Stimulated activated naive B cell treated with anti-CD40 and anti-IgM and Interleukin-4, amounts not matched to agents 10 μg/mL and 1 μg/mL and 100 μg/mL, for 72 hours (primary cell): ENCODE measurements at places on chromosomes 4 and X.
A peak's percentile ranks its signal among the peaks of the same experiment; 100 is the strongest.

- no peak for DNase-seq
Observed at GRCh38 chr4:151563194-151563593, 154.2 kb downstream of the FHIP1A start.

- no peak for DNase-seq
Observed at GRCh38 chrX:150864127-150864526, 34.3 kb downstream of the CD99L2 start.

- DNase-seq, result no peak
Observed at GRCh38 chr4:14867847-14868246, 134.4 kb upstream of the CPEB2 start.

DNA sequence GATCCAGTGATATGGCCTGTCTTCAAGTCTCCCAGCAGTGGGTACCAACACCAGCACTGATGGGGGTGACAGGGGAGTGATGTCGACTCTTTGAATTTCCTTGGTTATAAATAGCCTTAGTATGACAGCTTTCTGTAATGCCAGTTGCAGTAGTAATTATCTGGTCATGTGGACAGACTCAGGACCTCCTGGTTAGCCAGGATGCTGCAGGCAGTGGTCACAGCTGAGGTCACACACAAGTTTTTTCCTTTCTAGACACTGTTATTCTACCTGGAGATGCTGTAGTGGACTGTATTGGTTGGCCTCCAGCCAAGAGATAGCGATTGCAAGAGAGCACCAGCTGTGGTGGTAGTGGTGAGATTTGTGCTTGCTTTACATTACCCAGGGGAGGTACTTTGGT lies 63.6 kb downstream of the UPRT start:
- DNase-seq, result no peak

- no peak for DNase-seq
Observed at GRCh38 chrX:20129547-20129946, 12.1 kb downstream of the EIF1AX start.

DNA sequence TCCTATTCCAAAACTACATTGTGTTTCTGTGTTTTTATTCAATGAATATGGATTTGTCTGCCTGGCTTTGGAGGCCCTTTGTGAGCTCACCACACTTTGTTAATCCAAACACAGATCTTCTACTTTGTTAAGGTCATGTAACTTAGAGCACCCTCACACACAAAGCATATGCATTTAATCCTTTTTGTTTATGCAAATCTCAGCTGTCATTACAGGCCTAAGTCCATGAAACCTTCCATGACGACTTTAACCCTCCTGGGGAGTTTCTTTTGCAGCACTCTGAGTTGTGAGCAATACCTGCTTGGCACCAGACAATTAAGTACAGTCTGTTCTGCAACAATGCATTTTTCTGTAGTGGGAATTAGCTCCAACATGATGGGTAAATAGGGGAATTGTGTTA lies 14.9 kb downstream of the CCSER1 start:
- no peak for DNase-seq

GRCh38 chr4:23774909-23775308 lies 114.9 kb downstream of the PPARGC1A start:
- no peak for DNase-seq

GRCh38 chr4:2811830-2812611 lies 19.1 kb downstream of the SH3BP2 start:
- peak; percentile 64 for DNase-seq

- no peak for DNase-seq
Observed at GRCh38 chr4:71732066-71732465, 51.8 kb downstream of the GC start.

DNA sequence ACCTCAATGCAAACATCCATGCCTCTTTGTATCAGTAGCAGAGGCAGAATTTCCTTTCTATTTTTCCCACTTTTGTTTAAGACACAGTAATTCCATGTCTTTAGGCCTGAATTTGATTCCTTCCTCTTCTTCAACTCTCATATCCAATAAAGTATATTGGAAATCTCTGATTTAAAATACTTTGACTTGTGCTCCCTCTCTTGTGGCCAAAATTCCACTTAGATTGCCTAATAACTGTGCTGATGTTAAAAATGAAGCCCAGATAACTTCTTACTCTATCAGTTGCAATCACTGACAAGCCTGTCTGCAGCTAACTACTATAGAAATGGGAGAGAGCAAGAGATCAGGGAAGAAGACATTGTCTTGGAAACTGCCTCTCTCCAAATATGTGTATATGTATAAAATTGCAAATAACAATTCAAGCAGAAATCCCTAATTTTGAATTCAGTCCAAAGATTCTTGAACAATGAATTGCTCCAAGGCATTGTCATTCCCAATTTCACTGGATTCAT lies 163.5 kb upstream of the SPIN4 start:
- no peak for DNase-seq

GRCh38 chrX:108312957-108313356 lies 125.3 kb downstream of the COL4A6 start:
- DNase-seq, result no peak

DNA sequence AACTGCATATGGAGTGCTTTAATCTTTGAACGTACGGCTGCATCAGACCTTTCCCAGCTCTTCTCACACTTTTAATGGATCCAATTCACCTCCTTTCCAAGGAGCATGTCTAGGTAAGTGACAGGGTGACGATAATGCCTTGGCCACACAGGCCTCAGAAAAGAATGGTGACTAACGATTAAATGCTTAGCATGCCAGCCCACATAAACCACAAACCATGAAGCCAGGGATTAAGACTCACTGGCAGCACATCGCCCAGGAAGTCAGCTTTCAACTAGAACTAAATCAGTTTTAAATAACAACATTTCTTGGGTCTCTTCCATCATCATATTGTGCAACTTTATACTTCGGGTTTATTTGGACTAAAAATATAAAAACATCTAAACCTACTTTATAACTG lies 28.7 kb downstream of the INPP4B start:
- no peak for DNase-seq

DNA sequence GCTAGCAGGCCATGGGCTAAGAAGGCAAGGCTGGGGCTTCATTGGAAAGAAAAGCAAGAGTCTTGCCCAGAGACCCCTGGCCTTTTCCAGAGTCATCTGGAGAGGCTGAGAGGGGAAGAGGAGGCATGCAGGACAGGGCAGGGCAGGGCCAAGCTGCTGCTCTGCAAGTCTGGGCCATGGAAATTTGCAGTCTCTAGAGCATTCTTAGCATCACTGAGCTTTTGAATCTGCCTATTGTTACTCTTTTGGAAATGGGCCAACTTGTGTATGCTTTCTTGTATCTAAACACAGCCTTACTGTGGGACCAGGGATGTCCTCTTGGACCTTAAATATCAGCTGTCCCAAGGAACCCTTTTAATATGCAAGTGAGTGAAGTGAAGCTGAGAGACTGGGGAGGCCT lies 560.5 kb downstream of the MID1IP1 start:
- no peak for DNase-seq

DNA sequence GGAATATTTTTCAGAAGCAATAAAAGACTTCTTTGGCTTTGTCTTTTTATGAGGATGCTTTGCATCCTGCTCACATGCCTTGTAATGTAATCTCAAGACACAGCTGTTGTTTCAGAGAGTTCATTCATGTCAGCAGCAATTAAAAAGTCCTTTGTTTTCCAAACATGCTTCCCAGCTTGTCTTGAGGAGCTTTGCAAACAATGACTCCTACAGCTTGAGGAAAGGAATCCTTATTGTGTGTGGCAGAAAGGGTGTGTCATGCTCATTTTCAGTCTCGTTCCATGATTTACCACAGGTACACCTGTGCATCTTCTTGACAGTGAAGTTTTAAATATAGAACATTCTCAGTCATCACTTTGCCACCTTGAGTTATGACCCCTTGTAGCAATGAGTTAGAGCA lies 139.2 kb upstream of the AADAT start:
- DNase-seq, result no peak

DNA sequence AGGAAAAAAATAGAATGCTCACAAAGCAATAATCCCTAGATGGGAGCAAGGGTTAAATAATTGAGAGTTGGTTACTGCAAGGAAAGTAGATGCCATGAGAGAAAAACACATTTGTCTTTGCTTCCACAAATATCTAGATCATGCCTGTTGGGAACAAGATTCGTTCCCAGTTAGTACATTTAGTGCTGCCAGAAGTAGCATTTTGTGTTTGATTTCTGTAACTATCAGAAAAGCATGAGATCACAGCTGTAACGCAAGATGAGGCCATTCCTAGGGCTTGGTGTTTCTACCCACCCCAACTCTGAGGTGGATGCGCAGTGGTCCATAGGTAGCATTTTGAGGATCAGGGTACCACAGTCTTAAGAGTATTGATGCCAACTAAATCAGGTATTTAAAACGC lies 20.4 kb upstream of the PDK3 start:
- no peak for DNase-seq

GRCh38 chrX:16807976-16808542 lies 21.8 kb downstream of the TXLNG start:
- no peak for DNase-seq

GRCh38 chr4:54189140-54189539 lies 40.0 kb upstream of the PDGFRA start:
- no peak for DNase-seq

GRCh38 chr4:150896497-150896896 lies 118.6 kb downstream of the LRBA start:
- DNase-seq, result no peak

DNA sequence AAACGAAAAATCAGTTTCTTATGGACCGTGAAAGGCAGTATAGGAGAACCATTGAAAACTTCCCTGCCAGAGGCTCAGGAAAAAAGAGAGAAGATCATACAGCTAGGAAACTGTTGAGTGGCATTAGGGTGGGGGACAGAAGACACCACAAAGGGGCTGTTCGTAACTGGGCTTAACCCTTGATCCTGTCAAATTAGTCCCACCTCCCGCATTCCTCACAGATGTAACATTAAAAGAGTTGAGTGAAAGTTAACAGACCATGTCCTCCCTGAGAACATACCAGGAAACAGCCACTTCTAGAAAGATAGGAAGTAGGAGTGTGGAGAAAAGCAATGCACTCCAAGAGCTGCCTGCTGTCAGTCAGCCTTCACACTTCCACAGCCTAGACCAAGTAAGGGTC lies 8.7 kb downstream of the SHROOM4 start:
- no peak for DNase-seq

DNA sequence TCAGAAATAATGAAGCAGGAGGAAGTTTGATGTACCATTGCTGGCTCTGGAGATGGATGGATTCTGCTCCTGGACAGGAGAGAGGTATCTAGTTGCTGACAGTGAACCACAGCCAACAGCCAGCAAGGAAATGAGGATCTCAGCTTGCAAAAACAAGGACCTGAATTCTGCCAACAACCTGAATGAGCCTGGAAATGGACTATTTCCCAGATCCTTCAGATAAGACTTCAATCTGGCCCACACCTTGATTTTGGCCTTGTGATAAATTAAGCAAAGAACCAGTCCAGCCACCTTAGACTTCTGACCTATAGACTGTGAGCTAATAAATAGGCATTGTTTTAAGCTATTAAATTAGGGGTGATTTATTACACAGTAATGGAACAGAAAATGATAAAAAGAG lies 220.3 kb downstream of the ADAMTS3 start:
- DNase-seq, result no peak

DNA sequence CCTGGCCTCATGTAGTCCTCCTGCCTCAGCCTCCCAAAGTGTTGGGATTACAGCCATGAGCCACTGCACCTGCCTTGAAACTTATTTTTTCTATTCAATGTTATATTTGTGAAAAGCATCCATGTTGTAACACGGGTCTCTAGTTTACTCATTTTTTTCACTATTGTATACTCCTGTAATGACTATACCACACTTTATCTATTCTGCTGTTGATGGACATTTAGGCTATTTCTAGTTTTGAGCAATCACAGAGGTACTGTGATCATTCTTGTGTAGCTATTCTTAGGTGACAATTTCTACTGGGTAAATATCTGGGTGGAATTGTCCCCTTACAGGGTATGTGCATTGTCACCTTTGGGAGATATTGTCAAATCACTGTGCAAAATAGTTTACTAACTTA lies 3.6 kb downstream of the DRP2 start:
- no peak for DNase-seq

GRCh38 chr4:8472689-8473197 lies 32.2 kb downstream of the TRMT44 start:
- no peak for DNase-seq

DNA sequence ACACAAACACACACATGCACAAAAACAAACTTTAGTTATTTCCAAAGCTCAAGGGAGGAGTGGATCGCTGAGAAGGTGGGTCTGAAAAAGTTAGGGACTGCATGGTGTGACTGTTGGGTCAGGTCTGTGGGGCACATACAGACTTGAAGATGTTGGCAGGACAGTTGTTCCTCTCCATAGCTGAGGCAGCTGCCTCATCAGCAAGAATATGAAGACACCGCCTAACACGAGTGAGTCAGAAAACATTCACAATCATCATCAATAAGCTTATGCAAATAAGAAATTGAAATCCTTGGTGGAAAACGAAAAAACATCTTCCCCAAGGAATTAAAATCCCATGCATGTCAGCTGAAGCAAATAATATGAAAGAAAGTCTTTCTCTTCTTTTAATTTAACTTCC lies 148.0 kb downstream of the COL25A1 start:
- no peak for DNase-seq

- DNase-seq, result no peak
Observed at GRCh38 chr4:152352622-152353116, 183.2 kb downstream of the FBXW7 start.

DNA sequence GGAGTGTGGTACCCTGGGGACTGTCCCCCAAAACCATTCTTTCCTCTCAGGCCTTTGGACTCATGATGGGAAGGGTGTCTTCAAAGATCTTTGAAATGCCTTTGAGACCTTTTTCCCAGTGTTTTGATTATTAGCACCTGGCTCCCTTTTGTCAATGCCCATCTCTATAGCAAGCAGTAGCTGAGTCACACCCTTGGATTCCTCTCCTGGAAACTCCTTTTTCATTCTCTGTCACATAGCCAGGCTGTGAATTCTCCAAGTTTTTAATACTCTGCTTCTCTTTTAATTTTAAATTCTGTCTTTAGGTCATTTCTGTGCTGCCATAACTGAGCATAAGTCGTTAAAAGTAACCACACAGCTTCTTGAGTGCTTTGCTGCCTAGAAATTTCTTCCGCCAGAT lies 29.7 kb downstream of the IL21 start:
- no peak for DNase-seq

GRCh38 chr4:82223715-82224114 lies 150.1 kb downstream of the HNRNPD start:
- DNase-seq, result peak; percentile 35

GRCh38 chrX:30751497-30751896 lies 98.3 kb downstream of the GK start:
- DNase-seq, result no peak

GRCh38 chrX:8980756-8981155 lies 53.2 kb downstream of the FAM9B start:
- DNase-seq, result no peak

- no peak for DNase-seq
Observed at GRCh38 chr4:2725380-2725779, 30.8 kb downstream of the TNIP2 start.
